ENCODE measurements at places on chromosomes 6 and 20.
A peak's percentile ranks its signal among the peaks of the same experiment; 100 is the strongest.

- no peak for DNase-seq
Observed at GRCh38 chr20:59145924-59146779, 17.5 kb upstream of the ZNF831 start.

DNA sequence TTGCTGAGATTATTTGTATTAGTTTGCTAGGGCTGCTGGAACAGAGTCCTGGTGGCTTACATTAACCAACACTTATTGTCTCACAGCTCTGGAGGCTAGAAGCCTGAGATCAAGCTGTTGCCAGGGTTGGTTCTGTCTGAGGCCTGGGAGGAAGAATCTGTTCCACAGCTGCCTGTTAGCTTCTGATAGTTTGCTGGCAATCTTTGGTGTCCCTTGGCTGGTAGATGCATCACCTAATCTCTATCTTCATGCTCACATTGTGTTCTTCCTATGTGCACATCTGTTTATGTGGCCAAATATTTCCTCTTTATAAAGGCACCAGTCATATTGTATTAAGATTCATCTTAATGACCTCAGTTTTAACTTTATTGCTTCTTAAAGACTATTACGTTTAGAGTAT is 19.5 kb downstream of the SF3B5 start:
- no peak for DNase-seq

- DNase-seq: peak; percentile 59
Observed at GRCh38 chr6:132919045-132919860, 104.9 kb downstream of the RPS12 start.

GRCh38 chr6:36139991-36140710 is 9.8 kb downstream of the MAPK13 start:
- no peak for DNase-seq

GRCh38 chr20:62651285-62652021 is 9.2 kb downstream of the SLCO4A1 start:
- DNase-seq: peak; percentile 65

DNA sequence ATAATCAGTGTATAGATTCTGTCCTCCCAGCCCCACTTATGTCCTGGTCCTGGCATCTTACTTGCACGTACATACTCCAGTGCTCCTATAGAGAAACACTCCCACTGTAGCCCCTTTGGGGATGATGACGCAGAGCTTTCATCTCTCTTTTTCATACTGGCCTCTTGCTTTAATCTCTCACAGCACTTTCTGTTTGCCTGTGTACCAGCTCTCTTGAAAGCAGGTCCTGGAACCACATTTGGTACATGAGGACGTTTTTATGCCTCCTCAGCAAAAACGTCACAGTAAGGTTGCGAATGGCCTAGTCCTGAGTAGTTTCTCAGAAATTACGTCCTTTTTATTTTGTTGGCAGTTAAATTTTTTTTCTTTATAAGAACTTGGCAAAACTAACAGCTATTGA is 10.8 kb downstream of the L3MBTL3 start:
- no peak for DNase-seq

DNA sequence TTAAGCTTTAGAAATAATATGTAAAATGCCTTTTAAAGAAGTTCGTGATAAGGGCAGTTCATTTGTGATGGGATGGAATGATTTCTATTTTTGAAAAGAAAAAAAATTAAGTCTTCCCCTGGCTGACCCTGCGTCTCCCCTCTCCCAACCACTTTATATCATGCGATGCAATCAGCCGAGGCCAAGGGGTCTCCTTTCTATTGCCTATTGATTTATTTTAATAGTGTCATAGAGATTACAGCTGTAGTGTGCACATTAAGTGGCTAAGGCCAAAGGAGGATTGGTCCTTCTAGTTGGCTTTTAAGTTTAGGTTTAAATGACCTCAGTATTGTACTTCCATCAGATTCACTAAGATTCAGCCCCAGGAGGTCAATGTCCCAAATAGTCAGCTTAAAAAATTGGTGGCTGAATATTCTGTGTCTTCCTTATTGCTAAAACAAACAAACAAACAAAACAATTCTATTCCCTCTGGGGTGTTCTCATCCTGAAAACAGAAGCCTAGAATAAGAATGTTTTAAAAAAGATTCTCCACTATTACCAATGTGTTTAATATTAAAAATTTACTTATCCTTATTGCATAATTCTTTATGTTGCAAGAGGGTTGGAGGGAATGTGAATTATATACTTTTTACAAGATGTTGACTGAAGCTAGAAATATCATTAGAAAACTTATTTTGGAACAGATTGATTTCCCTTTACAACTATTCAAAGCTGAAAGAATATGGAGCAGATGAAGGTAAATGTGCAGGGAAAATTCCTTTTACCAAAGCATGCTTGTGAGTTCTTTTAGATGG is 359.1 kb downstream of the SAMD5 start:
- no peak for DNase-seq

GRCh38 chr6:46058951-46059350 is 43.3 kb upstream of the CLIC5 start:
- DNase-seq: no peak

GRCh38 chr20:8646716-8647115 is 422.2 kb upstream of the PLCB4 start:
- no peak for DNase-seq

DNA sequence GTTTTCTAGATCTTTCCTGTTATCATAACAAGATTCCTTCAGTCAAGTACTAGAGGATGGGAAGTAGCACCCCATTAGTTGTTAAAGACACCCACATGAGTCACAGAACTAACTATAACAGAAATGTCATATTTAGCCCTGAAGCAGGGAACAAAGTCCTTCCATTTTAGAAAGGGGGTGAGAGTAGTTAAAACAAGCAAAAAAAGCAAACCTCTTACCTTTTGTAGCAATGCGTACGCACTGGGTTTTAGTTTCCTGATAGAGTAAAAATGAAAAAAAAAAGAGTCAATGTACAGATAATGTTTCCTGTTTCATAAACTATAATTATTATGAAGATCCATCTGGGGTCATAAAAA is 163.7 kb upstream of the THEMIS start:
- DNase-seq: no peak

GRCh38 chr6:14876778-14877613 is 368.9 kb upstream of the JARID2 start:
- DNase-seq: no peak

DNA sequence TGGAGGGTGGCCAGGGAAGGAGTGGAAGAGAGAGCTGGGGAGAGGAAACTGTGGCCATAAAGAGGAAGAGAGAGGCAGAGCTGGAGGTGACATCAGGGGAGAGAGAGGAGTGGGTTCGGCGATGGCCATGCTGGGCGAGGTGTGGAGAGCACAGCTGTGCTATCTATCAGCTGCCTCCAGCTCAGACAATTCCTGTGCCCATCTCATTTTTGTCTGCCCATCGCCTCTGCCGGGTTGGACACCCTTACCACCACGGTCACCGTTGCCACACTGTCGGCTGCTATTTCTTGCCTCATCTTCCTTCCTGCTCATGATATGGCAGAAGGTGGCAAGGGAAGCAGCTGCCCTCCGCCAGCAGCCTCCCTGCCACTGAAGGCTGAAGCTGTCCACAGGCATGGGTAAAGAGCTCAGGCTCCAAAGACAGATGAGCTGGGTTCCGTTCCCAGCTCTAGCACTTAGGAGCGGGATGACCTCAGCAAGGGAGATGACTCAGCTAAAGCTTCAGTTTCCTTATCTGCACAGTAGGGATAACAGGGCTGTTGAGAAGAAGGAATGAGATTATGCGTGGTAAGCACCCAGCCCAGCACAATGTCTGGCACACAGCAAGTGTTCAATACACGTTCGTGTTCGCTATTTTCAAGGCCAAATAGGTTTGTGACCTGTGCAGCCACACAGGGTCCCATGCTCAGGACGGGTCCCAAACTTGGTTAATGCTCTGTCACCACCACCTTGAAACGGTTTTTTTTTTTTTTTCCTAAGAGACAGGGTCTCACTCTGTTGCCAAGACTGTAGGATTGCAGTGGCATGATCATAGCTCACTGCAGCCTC is 21.9 kb upstream of the TAF8 start:
- peak; percentile 67 for DNase-seq

GRCh38 chr6:11362564-11362963 is 130.1 kb upstream of the NEDD9 start:
- no peak for DNase-seq

DNA sequence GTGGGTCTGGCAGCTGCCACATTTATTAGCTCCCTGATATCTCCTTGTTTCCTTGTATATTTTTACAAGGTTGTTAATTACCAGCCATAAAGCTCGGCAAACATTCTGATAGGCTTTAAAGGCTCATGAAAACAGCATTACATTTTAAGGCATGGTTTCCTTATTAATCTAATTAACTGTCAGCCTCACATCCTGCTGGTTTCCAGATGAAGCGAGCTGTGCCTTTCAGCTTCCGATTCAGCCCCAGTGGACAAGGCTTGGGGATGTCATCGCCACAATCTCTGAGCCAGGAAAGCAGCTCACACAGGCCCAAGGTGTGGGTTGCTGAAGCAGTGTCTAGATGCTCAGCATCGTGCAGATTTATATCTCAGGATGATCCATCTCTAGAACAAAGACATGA is 66.0 kb upstream of the RALY start:
- DNase-seq: no peak

DNA sequence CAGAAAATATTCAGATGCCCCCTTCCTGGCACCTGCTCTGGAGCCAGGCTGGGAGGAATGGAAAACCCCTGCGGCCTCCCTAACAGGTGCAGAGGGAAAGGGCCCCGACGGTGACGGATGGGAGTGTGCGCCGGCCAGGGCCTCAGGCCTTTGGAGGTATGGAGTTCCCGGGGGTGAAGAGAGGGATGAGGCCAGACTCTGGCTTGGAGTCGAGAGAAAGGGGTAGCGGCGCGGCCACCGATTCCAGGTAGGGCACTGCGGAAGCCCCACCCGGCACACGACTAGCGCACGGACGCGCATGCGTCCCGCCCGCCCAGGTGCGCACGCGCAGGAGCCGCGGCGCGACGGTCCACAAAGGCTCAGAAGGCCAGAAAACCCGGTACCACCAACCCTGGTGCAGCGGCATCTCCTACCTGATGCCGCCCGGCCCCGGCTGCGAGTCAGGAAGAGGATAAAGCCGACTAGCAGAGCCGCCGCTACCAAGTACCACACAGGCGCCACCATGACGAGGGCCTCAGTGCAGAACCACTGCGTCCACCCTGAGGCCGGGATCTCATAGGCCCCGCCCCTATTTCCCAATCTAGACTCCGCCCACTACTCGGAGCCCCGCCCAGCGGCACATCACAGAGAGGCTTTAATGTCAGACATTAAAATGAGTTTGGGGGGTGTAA is at the start of gene DDRGK1:
DDRGK1 (minus strand) TSS at position 559 of the 671 bp plus-strand sequence; CDS start at position 504, 55 bp downstream.
- DNase-seq: peak; percentile 89

DNA sequence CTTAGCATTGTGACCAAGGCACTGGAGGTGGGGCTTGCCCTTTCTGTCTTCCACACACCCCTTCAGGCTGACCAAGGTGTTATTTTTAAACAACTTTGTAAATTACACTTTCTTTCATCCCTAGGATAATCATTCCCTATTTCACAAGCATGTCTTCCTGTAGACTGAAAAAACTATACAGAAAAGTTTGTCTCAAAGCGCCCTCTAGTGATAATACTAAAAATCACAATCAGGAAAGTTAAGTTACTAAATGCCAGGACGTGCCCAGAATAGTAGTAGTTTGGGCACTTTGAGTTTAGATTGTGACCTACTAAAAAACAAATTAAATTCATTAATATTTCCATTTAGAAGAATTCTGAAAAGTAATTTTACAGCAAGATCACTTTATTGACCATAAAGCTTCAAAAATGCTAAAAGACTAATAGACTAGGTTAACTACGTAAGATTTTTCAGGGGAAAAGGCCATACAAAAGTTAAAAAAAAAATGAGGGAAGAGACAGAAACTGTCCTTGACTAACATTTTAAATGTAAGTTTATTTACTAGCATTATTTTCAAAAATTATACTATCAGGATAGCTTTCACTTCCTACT is 123.3 kb upstream of the DUSP22 start:
- peak; percentile 62 for DNase-seq

- DNase-seq: no peak
Observed at GRCh38 chr6:124147621-124148020, 344.0 kb downstream of the NKAIN2 start.

DNA sequence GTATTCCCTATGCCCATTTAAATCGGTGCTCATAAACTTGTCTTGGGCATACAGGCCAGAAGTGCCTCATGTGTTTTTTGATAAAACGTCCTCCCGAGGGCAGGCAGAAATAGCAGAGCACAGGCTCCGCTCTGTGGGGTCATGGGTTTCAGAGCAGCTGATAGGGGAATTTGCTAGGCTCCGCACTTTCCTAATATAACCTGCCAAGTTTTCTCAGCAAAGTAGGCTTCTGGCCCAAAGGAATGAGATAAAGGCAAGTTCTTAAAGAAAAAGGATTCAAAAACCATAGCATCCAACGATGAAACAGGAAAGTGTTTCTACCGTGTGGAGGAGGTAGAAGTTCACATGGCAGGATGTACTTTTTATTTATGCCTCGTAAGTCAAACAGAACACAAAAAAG is 69.8 kb upstream of the RALGAPA2 start:
- DNase-seq: no peak

DNA sequence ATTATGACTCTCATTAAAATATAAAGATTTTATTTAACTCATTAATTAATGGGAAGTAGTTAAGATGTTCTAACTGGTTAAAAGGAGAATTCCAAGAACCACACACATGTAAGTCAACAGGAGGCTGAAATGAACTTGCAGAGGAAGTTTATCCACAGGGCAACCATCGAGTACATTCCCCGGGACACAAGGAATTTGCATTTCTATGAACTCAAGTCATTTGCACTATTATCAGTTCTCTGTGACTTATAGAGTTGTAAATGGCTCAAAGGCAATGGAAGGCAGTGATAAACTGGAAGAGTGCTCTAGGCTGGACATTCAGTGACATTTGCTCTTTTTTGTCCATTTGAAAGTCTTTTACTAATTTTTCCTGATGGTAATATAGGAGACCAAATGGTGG is 97.4 kb downstream of the SNX5 start:
- no peak for DNase-seq

GRCh38 chr6:3721810-3722621 is 29.5 kb downstream of the PXDC1 start:
- no peak for DNase-seq

DNA sequence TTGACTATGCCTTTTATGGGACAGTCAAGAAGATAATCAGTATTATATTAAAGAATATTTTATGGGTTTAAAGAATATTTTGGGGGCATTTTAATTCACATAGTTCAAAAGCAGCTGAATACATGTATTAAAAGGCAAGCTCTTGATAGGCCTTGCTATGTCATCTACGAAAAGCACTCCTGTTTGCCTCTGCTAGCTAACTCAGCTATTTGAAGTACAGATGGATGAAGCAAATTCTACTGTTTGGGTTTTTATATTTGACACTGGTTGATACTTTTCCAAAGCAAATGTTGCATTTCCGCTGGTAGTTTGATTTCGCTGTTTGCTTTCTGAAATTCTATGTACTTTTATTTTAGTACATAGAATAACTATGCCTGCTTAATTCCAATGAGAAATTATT is 47.0 kb downstream of the SLC22A3 start:
- DNase-seq: no peak

- no peak for DNase-seq
Observed at GRCh38 chr20:9409981-9410380, 104.4 kb upstream of the LAMP5 start.

DNA sequence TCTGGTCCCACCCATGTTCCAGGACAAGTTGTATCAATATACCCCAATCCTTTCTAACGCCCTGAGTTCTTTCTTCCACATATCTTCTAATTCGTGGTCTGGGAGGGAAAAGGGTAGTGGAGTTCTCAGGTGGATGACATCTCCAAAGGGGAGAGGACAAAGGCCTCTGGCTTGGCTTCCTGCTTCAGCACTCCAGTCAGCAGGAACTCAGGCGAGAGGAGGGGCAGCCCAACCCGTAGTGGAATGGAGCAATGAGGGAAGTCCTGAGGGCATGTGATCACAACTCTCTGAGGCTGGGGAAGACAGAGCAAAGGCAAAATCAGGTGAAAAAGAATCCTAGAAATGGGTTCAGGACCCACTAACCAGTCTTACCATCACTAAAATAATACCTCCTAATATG is 9.6 kb upstream of the NRM start:
- no peak for DNase-seq
